ENCODE measurements at places on chromosomes 1 and 21.

DNA sequence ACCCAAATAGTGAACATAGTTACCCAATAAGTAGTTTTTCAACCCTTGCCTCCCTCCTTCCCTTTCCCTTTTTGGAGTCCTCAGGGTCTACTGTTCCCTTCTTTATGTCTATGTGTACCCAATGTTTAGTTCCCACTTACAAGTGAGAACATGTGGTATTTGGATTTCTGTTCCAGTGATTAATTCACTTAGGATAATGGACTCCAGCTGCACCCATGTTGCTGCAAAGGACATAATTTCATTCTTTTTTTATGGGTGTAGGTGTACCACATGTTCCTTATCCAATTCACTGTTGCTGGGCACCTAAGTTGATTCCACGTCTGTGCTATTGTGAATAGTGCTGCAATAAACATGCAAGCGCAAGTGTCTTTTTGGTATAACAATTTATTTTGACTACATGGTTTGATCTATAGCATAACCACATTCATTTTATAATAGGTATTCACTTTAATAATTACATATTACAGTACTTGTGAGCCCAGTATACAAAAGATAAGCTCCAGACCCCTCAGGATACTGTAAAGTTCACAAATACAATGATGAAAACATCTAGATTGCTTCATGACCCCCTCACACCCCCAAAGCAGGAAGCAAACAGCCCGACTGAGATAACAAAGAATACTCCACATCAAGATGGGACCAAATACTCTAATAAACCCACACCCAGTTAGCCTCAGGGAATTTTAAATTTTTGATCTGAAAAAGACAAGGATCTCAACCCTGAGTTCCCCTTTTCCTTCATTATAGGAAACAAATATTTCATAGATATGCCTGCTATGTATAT lies 45.3 kb downstream of the PUM1 start:
- no peak for DNase-seq

GRCh38 chr1:12052997-12053686 lies 10.0 kb upstream of the TNFRSF8 start:
- no peak for DNase-seq

- no peak for DNase-seq
Observed at GRCh38 chr1:33237579-33237978, 18.7 kb upstream of the ZNF362 start.

- no peak for DNase-seq
Observed at GRCh38 chr1:216416488-216416887, 6.8 kb downstream of the USH2A start.

GRCh38 chr1:99119188-99119587 lies 114.5 kb upstream of the PLPPR5 start:
- DNase-seq: no peak

GRCh38 chr21:41137889-41138288 lies 30.1 kb upstream of the BACE2 start:
- no peak for DNase-seq

DNA sequence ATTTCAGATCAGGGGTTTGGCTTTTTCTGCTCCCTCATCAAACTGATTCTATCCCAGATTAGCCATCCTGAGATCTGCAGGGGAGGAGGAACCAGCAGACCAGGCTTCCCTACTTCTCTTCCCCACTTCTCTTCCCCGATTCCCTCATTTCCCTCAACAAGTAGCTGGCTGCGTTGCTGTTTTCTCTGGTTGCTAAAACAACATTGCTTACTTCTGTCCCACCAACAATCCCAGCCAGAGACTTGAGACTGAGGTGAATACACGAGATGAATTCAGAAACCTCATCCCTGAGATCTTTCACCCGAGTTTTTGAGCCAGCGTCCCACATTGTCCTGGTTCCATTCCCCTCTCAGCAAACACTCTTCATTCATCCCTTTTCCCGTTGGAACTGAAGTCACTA lies 22.4 kb downstream of the DYRK3 start:
- DNase-seq: no peak

DNA sequence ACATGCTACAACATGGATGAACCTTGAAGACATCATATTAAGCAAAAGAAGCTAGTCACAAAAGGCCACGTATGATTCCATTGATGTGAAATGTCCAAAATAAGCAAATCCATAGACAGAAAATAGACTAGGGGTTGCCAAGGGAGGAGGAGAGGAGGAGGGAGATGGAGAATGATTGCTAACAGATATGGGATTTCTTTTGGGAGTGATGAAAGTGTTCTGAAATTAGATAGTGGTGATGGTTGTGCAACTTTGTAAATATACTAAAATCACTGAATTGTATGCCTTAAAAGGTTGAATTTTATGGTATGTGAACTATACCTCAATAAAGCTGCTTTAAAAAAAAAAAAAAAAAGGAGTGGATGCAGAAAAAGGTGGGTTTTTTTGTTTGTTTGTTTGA lies 7.6 kb downstream of the CLSTN1 start:
- DNase-seq: no peak

DNA sequence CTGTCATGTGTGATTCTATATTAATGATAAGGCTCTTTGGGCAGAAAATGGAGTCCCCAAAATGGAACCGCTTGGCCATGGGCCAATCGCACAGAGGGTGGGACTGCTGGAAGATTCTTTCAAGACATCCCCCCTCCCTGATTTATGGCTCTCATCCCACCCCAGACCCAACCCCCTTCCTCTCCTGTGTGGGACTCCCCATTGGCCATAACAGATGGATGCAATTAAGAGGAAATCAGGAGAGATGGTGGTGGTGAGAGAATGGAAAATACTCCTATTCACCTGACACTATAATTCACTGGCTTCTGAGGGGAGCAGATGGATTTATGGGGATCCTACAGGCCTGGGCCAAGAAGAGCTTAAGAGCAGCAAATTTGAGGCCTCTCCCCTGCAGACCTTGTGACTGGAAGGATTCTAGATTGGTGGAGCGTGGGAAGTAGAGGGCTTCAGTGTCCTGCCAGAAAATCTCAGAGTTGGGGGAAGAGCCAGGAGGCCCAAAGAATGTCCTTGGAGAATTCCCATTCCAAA lies 1.7 kb downstream of the IGFN1 start:
- no peak for DNase-seq

DNA sequence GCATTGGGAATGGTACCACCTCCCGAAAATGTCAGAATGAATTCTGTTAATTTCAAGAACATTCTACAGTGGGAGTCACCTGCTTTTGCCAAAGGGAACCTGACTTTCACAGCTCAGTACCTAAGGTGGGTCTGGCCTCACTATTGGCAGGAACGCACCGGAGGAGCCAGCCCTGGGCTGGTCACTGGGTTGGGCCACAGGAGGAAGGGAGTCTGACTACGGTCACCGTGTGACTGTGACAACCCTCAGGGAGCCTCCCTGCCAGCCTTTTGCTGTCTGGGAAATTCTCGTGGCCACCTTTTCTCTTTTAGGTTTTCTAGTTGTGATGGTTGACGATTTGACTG lies 2.2 kb downstream of the IL10RB start:
- DNase-seq: no peak

GRCh38 chr1:94121411-94121821 lies 468 bp upstream of the ABCA4 start:
- no peak for DNase-seq

GRCh38 chr21:42013931-42014330 lies 3.8 kb upstream of the ZBTB21 start:
- DNase-seq: no peak

DNA sequence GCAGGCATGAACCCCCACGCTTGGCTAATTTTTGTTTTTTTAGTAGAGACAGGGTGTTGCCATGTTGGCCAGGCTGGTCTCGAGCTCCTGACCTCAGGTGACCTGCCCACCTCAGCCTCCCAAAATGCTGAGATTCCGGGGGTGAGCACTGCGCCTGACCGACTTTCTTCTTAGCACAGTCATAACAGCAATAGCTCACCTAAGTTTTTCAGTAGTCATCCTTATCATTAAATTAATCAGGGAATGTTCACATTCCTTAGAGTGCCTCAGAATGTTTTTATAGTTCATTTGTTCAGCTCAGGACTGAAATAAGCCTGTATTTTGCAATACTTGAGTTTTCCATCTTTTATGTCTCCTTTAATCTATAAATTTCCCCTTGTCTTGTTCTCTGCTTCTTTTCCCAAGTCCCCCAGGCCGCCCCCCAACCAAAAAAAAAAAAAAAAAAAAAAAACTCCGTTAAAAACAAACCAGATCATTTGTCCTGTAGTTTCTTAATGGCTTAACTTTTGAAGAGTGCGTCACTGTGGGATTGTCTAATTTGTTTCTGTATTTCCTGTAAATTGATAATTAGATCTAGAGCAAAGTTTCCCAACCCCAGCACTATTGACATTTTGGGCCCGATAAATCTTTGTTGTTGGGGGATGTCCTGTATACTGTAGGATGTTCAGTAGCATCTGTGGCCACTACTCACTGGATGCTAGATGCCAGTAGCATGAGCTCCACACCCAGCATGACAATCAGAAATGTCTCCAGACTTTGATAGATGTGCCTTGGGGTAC lies 120.7 kb downstream of the ITSN1 start:
- DNase-seq: no peak

GRCh38 chr1:89089962-89090361 lies 25.0 kb upstream of the GBP1 start:
- no peak for DNase-seq

GRCh38 chr1:9058465-9058864 lies 11.0 kb downstream of the SLC2A5 start:
- no peak for DNase-seq

DNA sequence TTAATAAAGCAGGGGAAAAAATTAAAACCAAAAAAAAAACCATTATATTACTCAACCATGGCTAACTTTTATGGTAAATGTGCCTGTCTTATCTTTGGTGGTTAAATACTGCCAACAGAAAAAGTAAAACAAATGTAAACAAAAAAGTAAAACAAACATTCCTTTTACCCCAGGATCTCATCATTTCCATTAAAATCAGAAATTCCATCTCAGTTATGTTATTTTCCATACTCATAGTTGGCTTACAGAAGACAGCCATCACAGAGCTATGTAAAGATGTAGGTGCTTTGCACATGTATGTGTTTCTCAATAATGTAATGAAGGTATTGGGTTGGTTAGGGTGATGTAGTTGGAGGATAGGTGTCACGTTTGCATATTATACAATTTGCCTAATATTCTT lies 185.0 kb downstream of the KCNK2 start:
- no peak for DNase-seq

Data from stimulated activated CD4-positive, alpha-beta T cell treated with anti-CD3 and anti-CD28 coated beads, Interleukin-15, amount 100 ng/mL, for 48 hours (primary cell).